ENCODE measurements at places on chromosomes 1 and 21. TPM values are rescaled to one million over a fixed set of nuclear protein-coding genes. Genes with fewer than 3 reads are reported as not detected.

The UFC1 gene
- 127 TPM for total RNA-seq

The FCMR gene
- 0.25 TPM for total RNA-seq

The ARTN gene
- total RNA-seq: not detected

The BRDT gene
- total RNA-seq: not detected

The ROR1 gene
- total RNA-seq: 0.26 TPM

The LCE1F gene
- not detected for total RNA-seq

The PRELP gene
- total RNA-seq: not detected

The HEYL gene
- total RNA-seq: 0.13 TPM

GRCh38 chr1:50521703-50522102 lies 98.5 kb upstream of the DMRTA2 start:
- DNase-seq: no peak

DNA sequence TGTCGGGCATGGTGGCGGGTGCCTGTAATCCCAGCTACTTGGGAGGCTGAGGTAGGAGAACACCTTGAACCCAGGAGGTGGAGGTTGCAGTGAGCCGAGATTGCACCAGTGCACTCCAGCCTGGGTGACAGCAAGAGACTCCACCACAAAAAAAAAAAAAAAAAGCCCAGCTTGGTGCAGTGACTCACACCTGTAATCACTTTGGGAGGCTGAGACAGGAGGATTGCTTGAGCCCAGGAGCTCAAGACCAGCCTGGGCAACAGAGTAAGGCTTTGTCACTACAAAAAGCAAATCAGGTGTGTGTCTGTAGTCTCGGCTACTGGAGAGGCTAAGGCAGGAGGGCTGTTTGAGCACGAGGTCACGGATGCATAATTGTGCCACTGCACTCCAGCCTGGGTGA lies 5.0 kb upstream of the H6PD start:
- no peak for DNase-seq

DNA sequence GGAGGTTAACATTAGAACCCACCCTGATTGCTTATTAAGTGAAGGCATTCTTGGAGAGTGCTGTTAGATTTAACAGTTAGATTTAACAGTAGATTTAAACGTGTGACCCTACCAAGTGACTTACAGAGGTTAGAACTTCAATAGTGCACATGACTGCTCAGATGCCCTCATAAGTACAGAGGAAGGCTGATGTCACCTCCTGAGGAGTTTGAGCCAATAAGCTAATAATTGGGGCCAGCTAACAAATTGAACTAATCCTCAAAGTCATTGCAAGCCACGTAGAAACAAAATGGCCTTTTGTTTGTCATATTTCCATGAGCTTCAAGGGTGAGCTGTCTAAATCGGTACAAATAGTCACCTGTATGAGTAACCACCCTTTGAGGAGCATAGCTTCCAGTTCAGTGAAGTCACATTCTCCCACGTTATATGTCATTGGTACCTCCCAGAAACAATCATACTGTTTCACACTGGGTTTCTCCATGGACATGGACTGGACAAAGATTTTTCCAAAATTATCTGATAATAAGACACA lies 11.7 kb downstream of the AVPR1B start:
- peak; percentile 24 for DNase-seq

DNA sequence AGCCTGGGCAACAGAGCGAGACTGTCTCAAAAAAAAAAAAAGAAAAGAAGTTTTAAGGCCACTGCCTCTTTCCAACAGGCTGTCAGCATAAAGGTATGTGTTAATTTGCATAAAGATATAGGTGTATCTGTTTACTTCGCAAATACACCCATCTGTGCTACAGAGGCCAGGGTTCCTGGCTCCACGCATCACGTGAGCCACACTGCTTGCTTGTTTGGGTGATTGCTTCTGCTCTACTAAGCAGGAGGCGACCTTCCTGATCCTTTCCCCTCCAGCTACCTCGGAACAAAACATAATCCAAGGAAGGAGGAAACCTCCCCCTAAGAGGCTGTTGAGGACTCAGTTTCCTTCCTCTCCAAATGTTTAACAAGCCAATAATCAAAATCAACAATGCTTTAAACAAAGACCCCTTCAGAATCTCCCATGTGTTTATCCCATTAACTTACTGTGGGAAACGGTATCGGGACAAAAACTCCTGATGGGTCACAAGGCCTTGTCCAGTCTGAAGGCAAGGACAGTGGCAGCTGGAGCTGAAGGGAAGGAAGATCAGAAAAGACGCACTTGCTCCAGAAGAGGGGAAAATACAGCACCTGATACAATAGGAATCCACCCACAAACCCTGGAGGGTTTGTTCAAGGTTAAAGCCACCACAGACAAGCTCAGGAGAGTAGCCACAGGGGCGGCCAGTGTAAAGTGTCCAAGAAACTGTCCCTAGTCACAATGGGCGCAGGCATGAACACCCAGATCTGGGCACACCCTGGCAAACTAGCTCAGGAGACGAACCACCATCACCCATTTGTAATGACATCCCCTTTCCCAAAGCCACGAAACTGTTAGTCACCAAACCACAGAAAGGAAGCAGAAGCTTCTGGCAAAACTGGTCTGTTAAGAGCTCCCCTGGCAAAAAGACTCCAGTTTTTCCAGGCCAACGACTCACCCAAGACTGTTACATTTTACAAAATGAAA lies 17.2 kb downstream of the CTNNBIP1 start:
- no peak for DNase-seq

DNA sequence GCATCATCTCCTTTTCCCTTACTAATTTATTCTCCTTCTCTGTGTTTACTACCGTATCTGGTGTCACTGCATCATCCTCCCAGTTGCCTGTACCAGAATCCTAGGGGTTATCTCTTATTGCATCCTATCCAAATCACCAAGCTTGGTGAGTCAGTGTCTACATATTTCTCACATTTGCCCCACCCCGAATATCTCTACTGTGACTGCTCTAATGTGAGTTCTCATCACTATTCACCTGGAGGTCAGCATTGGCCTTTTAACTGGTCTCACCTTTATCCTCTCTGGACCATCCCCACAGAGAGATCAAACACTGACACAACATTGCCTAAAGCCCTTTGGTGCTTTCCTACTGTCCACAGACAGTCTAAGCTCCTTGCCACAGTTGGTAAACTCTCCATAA lies 45.7 kb upstream of the ZNF648 start:
- DNase-seq: no peak

GRCh38 chr1:13682444-13682843 lies 17.5 kb upstream of the PRDM2 start:
- DNase-seq: no peak

GRCh38 chr1:8223526-8223925 lies 94.4 kb upstream of the SLC45A1 start:
- no peak for DNase-seq

GRCh38 chr1:59733443-59734141 lies 81.2 kb upstream of the HOOK1 start:
- no peak for DNase-seq

DNA sequence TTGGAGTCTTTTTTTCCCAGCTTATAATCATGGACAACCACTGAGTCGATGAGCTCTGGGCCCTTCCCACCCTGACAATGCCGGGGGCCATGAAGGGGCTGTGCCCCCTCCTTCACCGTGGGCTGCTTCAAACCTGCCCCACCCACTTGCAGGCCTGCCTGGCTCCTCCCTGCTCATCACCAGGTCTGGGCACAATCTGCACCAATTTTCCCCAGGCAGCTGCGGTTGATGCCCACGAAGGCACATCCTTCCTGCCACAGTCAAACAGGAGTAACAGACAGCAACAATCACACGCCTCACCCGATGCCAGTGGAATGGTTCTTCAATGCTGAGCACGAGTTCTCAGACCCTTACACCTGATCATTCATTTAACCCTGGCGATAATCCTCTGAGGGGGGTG lies 18.9 kb downstream of the PGLYRP3 start:
- DNase-seq: no peak

GRCh38 chr1:175845338-175845737 lies 101.9 kb upstream of the TNR start:
- no peak for DNase-seq

GRCh38 chr1:184480736-184481135 lies 93.9 kb downstream of the C1orf21 start:
- DNase-seq: no peak

- no peak for DNase-seq
Measured at GRCh38 chr1:9888886-9889285, 21.2 kb downstream of the CTNNBIP1 start.

GRCh38 chr1:6912518-6912917 lies 127.3 kb downstream of the CAMTA1 start:
- DNase-seq: no peak

- no peak for DNase-seq
Measured at GRCh38 chr21:38048167-38048566, 131.9 kb upstream of the KCNJ6 start.

DNA sequence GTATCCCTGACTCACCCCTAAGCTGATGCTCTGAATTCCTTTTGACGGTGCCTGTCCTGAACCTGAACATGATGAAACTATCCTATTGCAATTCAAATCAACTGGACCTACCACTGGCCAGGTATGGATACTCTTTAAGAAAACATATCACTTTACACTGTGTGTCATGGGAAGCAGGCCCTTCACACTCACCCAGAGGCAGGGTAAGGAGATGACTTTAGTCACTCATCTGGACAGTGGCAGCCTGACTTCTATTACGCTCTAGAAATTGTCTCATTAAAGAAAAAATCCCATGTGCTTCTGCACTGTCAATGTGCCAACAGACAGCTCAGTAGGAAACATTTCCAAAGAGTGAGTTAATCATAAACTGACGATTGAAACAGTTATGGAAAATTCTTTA lies 94.3 kb downstream of the VAV3 start:
- DNase-seq: peak; percentile 78
